ENCODE measurements at places on chromosomes 12 and 14.

DNA sequence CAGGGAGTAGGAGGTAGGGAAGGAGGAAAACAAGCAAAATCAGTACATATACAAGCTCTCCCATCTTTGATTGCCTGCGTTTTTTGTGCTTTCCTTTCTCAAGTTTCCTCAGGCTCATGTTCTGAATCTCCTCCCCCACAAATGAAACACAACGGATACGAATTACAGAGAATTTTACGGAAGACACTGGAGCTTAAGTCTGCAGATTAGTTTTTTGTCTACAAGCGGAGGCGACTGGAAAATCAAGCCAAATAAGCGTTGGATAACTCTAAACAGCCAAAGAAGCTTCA, 612 bp downstream of the WBP11 start:
- no peak for DNase-seq

GRCh38 chr12:123109319-123109772, 41.5 kb downstream of the PITPNM2 start:
- DNase-seq: no peak

- no peak for DNase-seq
Measured at GRCh38 chr12:42125388-42125767, 19.3 kb downstream of the GXYLT1 start.

- DNase-seq: no peak
Measured at GRCh38 chr12:129401572-129401971, 502.3 kb downstream of the TMEM132D start.

DNA sequence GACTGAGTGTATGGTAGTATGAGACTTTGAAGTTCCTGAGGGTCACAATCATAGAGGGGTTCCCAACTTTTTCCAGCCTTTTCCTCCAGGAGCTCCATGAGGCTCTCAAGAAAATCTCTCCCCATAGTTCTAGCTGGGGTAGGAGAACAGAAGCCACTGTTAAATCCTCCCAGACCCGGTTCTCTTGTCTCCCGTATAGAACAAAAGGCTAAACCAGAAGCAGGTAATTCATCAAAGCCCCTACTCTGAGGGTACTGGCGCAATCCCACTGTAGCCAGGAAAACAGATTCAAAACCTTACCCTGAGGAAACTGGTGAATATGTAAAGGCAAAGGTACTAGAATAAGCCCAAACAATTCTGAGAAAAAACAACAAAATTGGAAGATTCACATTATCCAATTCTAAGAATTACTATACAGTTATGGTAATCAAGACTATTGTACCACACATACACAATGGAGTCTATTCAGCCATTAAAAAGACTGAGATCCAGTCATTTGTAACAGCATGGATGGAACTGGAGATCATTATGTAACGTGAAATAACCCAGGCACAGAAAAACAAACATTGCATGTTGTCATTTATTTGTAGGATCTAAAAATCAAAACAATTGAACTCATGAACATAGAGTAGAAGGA, 20.5 kb downstream of the OR8S1 start:
- DNase-seq: no peak

GRCh38 chr12:111173836-111174235, 195.1 kb downstream of the PHETA1 start:
- no peak for DNase-seq

DNA sequence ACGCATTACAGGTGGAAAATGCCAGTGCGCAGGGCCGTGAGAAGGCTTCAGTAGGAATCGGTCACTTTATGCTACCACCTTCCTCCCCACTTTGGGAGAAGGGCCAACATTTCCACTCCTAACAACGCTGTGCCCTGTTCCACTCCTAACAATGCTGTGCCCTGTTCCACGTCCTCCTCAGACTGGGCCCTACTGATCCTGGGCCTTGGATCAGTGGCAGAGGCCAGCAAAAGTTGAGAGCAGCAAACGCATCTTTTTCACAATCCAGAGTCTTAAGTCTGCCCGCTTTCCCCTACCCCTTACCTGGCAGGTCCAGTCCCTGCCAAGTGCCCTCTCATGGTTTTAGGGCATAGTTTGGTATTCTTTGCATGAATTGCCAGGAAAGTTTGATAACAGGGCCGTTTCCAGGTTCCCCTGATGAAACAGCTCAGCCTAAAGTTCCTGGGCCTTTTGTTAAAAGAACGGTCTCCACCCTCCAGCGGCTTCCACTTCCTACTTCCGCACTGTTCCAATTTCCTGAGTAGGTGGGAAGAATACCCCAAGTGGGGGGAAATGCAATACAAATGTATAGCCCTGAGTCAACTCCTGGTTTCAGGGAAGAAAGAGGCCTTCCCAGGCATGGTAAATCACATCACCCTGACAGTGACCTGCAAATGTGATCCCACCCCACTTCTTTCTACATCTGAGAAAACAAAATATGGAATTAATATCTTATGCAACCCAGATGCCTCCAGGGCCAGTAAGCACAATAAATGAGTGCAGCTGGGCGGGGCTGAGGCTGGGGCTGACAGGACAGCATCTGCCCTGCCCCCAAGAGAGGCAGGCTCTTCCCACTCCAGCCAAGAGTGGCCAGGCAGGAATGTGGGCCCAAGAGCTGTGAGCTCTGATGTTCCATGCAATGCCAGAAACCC, 15.0 kb downstream of the KCTD10 start:
- DNase-seq: no peak

GRCh38 chr14:100714258-100714892, 12.3 kb upstream of the DLK1 start:
- no peak for DNase-seq

GRCh38 chr12:109518820-109519665, 41.6 kb downstream of the UBE3B start:
- DNase-seq: peak; percentile 6

GRCh38 chr12:124861492-124861891, 2.2 kb downstream of the SCARB1 start:
- no peak for DNase-seq

GRCh38 chr14:68473794-68474193, 319.1 kb downstream of the ZFP36L1 start:
- DNase-seq: peak; percentile 68

DNA sequence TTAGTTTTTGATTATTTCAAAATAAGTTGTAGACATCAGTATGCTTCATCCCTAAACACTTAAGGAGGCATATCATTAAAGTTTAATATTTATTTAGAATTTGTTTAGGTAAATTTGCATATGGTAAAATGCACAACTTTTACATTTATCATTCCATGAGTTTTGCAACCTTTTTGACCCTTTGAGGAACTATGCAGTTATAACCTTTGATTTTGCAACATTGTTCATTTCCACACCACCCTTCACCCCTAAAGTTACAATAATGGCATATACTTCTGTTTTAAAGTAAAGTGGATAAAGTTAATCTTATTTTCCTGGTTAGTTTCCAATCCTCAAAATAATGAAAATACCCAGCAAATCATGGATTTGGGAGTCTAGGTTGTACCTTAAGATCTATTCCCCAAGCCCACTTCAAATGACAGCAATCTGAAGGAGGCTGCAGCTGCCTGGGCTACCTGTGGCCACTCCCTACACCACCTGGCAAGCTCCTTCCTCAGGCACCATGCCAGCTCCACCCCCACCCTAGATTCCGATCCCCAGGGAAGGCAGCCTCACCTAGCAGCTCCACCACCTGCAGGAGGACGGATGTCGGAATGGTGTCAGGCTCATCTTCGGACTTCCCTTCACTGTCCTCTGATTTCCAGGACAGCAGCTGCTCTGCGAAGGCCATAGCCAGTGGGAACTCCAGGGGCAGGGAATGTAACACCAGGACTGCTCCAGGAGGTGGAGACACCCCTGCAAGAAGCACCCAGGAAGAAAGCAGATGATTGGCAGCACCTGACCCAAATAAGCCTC, 65.1 kb downstream of the TRAFD1 start:
- no peak for DNase-seq

- DNase-seq: no peak
Measured at GRCh38 chr12:95857799-95858198, 953 bp upstream of the SNRPF start.

DNA sequence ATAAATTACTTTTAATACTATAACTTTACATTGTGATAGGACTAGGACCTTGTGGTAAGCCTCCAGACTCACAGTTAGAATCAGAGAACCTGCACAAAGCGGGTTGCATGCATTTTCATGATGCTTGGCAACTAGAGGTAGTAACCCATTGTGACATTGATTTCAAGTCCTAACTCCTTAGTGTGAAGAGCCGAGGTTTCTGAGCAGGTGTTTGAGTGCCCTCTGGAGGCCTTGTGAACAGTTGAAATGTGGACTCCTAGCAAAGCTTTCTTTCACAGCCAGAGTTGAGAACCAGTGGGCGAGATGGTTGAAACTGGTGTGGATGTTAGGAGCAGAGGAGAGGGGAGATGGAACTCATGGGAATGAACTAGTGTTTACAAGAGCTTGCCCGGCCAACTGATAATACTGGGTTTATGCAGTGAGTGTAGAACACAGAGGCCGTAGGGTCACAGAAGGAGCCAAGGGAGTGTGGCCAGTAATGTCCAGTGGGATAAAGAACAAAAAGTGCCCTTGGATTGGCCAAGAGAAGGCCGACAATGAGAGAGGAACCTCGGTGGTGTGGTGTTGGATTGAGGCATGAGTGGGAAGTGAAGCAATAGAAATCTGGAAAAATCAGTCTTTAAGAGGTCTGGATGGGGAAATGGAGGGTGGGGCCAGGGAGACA, 10.9 kb downstream of the ZNF664 start:
- DNase-seq: no peak

DNA sequence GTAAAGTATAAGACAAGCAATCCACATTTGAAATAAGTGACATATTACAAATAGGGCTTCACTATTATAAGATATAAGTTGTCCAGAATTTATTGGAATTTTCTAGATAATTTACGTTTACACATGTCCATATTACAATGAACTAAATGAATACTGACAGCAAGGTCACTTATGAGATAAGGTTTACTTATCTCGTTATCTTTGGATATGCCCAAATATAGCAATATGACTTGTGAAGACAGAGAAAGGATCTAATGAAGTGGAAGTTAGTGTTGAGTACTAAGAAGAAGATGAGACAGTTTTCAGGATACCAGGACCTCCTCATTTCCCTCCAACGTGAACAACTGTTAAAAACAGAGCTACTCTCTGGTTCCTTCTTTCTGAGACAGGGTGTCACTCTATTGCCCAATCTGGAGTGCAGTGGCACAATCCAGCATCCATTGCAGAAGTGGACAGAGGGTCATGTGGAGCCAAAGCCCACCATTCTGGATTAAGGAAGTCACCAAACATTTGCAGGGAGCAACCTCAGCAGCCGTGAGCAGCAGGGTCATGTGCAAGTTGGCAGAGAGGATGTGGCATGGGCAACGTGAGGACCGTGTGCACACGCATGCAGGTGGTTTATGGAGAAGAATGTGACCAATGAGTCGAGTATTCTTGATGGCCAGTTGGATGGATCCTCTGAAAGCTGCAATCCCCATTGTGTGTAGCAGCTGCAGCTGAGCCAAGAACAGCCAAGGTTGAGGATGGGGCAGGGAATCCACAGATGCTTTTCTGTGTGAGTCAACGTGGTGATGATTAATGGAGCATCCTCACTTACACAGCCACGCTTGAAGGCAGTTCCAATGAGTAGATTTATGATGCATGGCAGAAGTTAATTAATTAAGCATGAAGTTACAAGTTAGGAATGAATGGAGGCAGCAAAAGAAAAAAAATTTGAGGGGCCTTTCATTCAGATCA, 111.0 kb downstream of the BICD1 start:
- DNase-seq: peak; percentile 95

DNA sequence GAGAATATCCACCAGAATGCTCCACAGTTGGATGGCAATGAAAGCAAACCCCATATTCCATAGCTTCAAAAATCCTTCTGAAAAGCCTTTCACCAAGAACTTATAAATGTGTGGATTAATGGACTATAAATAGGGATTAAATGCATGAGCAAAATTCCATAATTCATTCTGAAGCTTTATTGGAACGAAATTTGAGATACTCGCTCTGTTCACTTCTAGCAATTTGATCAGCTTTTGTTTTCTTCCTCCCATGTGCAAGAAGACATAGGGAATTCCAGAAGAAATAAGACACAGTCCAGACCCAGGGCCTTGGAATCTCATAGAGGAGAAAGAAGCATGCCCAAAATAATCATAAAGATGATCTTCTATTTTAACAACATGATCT, 285.9 kb upstream of the TMPO start:
- no peak for DNase-seq

- no peak for DNase-seq
Measured at GRCh38 chr14:72524295-72524629, 369.6 kb downstream of the DPF3 start.

DNA sequence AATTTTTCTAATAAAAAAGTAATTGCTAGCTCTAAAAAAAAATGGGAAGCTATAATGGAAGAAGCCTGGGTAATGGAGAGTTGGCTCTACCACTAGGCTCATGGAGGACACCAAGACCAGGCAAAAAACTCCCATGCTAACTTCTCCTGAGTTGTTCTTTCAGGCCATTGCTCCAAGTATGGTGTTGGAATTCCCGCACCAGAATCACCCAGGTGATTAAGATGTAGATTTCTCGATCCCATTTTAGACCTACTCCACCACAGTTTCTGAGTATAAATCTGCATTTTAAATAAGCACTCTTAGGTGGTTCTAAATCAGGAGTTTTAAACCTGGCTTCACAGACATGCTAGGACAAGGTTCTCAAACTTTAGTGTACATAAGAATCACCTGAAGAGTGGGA, 221.0 kb downstream of the EMP1 start:
- no peak for DNase-seq

DNA sequence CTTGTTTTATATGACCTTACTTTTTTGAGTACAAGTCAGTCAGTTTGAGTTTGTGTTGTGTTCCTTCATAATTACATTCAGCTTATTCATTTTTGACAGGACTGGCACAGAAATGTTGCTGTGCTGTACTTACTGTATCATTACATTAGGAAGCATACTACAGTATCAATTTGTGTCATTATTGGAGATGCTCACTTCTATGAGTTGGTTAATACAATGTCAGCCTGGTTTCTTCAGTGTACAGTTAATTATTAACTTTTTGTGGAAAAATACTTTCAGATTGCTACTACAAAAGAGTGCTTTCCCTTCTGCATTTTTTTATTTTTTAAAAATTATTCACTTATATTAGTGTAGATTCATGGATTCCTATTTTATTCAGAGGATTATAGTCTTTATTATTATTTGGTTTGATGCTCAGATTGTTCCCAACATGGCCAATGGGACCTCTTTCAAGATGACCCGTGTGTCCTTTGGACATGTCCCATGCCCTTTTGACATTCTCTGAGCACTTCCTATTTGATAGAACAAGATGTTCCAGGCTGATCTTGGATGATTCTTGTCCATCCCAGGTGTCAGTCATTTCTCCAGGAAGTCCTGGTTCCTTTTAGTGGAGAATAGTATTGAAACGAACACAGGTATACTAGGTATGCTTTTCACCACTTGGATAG, 66.6 kb downstream of the MON2 start:
- no peak for DNase-seq
